NCI-H345 (cell line): ENCODE measurements at places on chromosomes 6 and 20.

GRCh38 chr20:53773792-53774401 lies 180.3 kb upstream of the ZNF217 start:
- no peak for DNase-seq

GRCh38 chr6:43865932-43866645 lies 96.1 kb downstream of the VEGFA start:
- no peak for DNase-seq

DNA sequence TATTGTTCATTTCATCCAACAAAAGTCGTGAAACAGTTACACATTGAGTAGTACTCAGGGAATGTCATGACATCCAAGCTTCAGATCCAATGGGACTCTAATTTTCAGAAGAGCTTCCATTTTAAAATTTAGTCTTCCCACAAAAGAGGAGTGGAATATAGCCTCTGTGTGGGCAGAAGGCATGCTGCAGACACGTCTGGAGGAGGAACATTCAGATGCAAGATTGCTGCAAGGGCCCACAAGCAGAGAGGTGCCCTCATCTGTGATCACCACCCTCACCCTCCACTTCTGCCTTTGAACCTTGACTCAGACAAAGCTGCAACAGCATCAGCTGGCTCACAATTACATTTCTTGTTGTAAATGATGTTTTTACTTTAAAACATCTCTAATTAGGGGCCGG lies 29.9 kb downstream of the NRN1 start:
- DNase-seq, result no peak

- no peak for DNase-seq
Measured at GRCh38 chr6:42279144-42279781, 61.6 kb upstream of the MRPS10 start.

DNA sequence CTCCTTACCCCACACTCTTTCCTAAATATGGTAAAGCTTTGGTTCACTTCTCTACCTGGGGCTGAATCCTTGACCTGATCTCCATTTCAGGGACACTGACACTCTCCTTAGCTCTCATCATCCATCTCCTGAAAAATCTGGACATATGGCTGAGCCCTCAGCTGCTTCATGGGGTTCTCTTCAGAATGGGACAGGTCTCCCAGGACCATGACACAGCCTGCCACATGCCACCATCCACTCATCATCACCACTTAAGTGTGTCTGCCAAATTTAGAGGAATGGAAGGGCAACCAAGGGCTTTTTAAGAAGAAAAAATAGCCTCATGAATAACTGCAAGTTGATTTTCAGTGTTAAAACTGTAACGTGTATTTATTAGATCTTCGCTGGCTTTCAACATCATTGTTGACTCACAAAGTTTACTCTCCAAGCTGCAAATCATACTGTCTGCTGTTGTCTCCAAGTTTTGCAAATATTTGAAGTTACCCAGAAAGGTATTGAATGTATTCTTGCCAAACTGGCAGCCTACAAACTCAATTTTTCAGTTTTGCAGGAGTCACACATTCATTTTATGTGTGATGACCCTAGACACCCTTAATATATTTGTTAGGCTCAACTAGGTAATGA lies 41.1 kb downstream of the HS3ST5 start:
- DNase-seq, result no peak

- DNase-seq, result peak; percentile 51
Measured at GRCh38 chr6:24991810-24992467, 56.2 kb upstream of the RIPOR2 start.
